EH (cell line): ENCODE measurements at places on chromosomes 6 and 20.

DNA sequence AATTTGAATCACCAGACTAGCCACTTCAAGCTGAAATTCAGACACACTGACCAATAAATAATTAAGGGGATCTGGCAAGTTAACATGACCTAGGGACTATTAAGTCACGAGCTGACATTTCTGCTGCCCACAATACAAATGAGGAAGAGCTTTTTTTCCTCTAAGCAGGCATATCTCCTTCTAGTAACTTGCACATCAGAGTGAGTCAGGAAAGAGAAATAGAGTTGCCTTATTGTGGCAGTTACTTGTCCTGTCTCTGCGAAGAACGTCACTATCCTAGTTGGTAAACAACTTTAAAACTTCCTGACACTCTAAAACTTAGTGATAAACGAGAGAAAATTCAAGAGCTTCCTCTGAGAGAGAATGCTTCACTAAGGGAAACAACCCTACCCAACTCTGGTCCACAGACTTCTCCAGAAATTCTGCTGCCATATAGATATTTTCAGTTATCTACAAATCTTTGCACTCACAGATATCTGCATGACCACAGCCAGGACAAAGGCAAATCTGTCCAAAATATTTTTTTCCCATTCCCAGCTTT is 4.2 kb downstream of the PLA2G7 start:
- DNase-seq, result no peak

- DNase-seq, result peak; percentile 86
Measured at GRCh38 chr6:113558966-113559365, 298.2 kb upstream of the MARCKS start.

- DNase-seq, result no peak
Measured at GRCh38 chr6:158770533-158771330, 48.4 kb downstream of the EZR start.

- DNase-seq, result no peak
Measured at GRCh38 chr20:63016514-63017075, 9.8 kb upstream of the BHLHE23 start.
